ENCODE measurements at places on chromosomes 5 and 9.
A peak's percentile ranks its signal among the peaks of the same experiment; 100 is the strongest.

GRCh38 chr9:76732341-76732958, 31.8 kb upstream of the PCA3 start:
- DNase-seq: no peak

- DNase-seq: no peak
Observed at GRCh38 chr9:128987805-128988204, 40.3 kb downstream of the NUP188 start.

DNA sequence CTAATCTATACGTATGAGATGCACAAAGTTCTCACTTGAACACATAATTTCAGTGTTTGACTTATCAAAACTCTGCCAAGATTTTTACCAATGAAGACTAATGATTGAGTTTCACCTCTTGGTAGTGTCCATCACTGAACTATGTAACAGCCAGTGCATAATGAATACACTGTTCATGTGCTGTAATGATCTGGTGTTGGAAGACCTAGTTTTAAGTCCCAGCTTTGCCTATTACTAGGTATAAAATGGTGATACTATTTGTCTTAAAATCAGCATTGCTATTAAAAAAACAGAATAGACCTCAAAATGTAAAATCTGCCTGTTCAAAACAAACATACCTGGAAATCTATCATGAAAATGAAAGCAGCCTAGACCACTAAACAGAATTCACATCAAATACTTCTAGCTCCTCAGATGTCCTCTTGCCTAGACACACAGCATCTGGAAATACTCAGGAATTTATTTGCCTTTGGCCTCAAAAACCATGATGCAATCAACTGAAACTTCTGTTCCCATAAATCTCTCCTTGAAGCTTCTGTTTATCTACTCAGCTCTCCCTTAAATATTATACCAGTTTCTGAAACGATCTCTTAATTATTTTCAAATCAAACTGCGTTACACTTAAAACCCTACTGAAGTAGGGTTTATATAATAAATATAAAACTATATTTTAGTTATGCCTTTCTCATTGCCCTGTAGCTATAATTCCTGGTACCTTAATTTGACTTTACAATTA, 38.1 kb downstream of the MRPS27 start:
- no peak for DNase-seq

DNA sequence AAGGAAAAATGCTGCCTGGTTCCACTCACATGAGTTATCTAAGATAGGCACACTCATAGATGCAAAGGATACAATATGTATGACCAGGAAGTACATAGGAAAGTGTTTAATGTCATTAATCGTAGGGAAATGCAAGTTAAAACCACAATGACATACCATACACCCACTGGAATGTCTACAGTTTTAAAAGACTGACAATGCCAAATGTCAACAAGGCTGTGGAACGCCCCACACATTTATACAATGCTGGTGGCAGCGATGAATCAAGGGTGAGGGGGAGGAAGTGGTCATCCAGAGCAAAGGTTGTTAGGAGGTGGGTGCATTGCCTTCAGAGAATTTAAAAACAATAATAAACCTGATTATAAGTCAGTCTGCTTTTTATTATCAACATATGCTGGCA, 437.8 kb downstream of the ARHGEF28 start:
- no peak for DNase-seq

GRCh38 chr5:76145945-76146344, 62.8 kb downstream of the SV2C start:
- DNase-seq: peak; percentile 7

DNA sequence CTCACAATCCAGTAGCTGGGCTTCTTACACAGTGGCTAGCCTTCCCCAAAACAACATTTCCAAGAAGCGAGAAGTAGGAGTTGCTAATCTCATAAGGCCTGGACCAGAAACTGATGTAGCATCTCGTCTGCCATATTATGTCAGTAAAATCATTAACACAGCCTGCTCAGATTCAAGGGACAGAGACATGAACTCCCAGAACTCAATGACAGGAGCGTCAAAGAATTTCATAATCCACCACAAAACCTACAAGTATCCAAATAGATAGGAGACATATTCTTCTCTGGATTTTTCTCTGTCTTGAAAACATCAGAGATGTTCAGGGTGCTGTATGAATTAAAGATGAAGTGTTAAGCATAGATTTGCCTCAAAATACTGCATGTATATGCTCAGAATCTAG, 457.6 kb upstream of the ACTBL2 start:
- no peak for DNase-seq

- DNase-seq: no peak
Observed at GRCh38 chr5:37836235-37836591, 3.6 kb downstream of the GDNF start.

- no peak for DNase-seq
Observed at GRCh38 chr5:1823381-1824034, 22.3 kb downstream of the NDUFS6 start.

DNA sequence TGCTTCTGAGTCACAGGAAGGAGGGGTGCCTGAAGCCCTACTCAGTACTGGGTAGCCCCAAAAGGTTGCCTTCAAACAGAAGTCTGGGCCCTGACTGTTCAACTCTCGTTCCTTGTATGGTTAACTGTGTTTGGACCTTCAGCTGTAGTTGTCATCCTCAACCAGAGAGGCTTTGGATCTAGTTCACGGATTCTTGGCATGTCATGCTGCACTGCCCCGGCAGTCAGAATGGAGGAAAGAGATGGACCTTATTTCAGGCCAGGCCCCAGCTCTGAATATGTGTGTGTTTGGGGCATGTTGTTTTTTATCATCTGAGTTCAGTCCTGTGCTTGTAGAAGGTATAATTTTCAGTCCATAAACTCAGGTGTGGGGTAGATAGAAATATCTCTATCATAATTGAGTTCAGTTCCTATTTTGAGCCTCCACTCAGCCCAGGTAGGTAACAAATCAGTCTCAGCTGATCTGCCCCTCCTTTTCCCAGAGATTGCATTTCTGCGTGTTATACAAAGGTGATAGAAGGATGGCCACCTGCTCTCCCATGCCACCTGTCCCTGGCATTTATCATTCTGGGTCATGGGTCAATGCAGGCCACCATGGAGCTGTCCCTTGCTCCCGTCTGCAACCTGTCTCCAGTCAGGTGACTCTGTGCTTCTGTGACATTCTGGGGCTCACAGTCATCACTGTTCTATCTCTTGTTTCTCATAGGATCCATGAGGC, 127.5 kb upstream of the CPEB4 start:
- no peak for DNase-seq

Data from HL-60 (cell line).